ENCODE measurements at places on chromosomes 13 and 19. TPM values are rescaled to one million over a fixed set of nuclear protein-coding genes. Genes with fewer than 3 reads are reported as not detected.

GRCh38 chr19:13808856-13809255 is 13.6 kb downstream of the ZSWIM4 start:
- DNase-seq: no peak
- no peaks in the 10 kb centered on the region for H3K27me3 ChIP-seq
- H3K36me3 ChIP-seq: peaks cover 60% of the 10 kb centered on the region

DNA sequence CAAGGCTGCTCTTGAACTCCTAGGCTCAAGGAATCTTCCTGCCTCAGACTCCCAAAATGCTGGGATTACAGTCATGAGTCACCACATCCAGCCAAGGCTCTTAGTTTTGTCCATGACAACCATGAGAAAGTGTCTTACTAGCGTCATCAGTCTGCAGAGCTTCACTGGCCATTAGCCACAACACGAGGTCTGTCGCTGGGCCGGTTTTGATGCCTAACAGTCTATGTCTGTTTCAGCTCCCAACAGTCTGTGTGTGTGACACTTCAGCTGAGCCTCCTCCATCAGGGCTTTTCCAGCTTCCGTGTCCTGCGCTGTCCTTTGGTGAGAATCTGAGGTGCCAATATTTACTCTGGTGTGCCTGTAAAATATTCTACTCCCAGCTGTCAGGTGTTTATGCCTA is 47.6 kb downstream of the CEP89 start:
- H3K27ac ChIP-seq: no peak overlapping the region
- H3K4me1 ChIP-seq: no peaks in the 10 kb centered on the region
- H3K4me3 ChIP-seq: no peak overlapping the region
- H3K36me3 ChIP-seq: peaks cover 7% of the 10 kb centered on the region
- no peak for DNase-seq

GRCh38 chr13:110179116-110179856 is 127.7 kb downstream of the COL4A1 start:
- no peak for DNase-seq
- H3K4me1 ChIP-seq: no peaks in the 10 kb centered on the region
- no peak overlapping the region for H3K4me3 ChIP-seq
- H3K27ac ChIP-seq: no peak overlapping the region
- H3K36me3 ChIP-seq: peaks cover 68% of the 10 kb centered on the region

DNA sequence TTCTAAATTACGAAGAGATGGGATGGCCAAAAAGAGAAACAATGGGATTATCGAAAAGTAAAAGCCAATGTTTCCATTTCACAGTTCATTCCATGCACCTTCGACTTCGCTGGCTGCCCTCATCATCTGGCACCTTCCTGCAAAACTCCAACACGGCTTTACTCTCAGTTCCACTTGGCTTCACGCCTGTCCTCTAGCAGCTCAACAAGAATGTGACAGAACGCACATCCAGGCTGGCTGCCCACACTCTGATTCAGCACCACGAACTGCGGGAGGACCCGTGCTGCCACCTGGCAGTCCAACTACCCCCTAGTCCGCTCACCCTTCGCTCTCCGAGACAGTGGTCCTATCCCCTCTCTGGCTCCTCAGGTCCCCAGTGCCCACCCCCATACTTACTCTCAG is 11.7 kb downstream of the ATP7B start:
- no peaks in the 10 kb centered on the region for H3K27me3 ChIP-seq
- peak overlapping the region; percentile 45 for H3K27ac ChIP-seq
- no peak overlapping the region for H3K4me3 ChIP-seq
- no peaks in the 10 kb centered on the region for H3K36me3 ChIP-seq

- H3K4me3 ChIP-seq: no peak overlapping the region
- H3K27ac ChIP-seq: no peak overlapping the region
- no peaks in the 10 kb centered on the region for H3K36me3 ChIP-seq
- no peaks in the 10 kb centered on the region for H3K27me3 ChIP-seq
- peaks cover 12% of the 10 kb centered on the region for H3K4me1 ChIP-seq
Observed at GRCh38 chr19:21608571-21608970, 103.2 kb downstream of the ZNF429 start.

- H3K4me1 ChIP-seq: no peaks in the 10 kb centered on the region
- H3K27me3 ChIP-seq: no peaks in the 10 kb centered on the region
- no peak overlapping the region for H3K4me3 ChIP-seq
- no peak overlapping the region for H3K27ac ChIP-seq
Observed at GRCh38 chr13:20960663-20961309, 58.2 kb upstream of the XPO4 start.

GRCh38 chr13:72875233-72875632 is 93.3 kb downstream of the PIBF1 start:
- no peak overlapping the region for H3K27ac ChIP-seq
- no peaks in the 10 kb centered on the region for H3K27me3 ChIP-seq
- no peak for DNase-seq
- peaks cover 17% of the 10 kb centered on the region for H3K36me3 ChIP-seq
- no peak overlapping the region for H3K4me3 ChIP-seq
- H3K4me1 ChIP-seq: no peaks in the 10 kb centered on the region

DNA sequence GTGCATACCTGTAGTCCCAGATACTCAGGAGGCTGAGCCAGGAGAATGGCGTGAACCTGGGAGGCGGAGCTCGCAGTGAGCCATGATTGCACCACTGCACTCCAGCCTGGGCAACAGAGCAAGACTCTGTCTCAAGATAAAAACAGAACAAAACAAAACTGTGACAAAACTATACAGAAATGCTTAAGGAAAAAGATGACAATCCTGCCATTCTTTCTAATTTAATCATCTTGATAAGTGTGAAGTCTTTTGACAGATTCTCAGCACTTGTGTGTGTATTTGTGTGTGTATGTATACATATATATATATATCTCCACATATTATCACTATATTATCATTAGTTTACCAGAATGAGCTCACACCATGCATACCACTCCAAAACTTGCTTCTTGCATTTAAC is 12.3 kb downstream of the HTR2A start:
- no peaks in the 10 kb centered on the region for H3K4me1 ChIP-seq
- DNase-seq: no peak
- no peak overlapping the region for H3K4me3 ChIP-seq
- H3K27ac ChIP-seq: no peak overlapping the region

- no peak for DNase-seq
- H3K27me3 ChIP-seq: peaks cover 8% of the 10 kb centered on the region
- H3K27ac ChIP-seq: no peak overlapping the region
- peaks cover 34% of the 10 kb centered on the region for H3K36me3 ChIP-seq
- H3K4me1 ChIP-seq: no peaks in the 10 kb centered on the region
- no peak overlapping the region for H3K4me3 ChIP-seq
Observed at GRCh38 chr19:6680141-6680540, 10.2 kb upstream of the TNFSF14 start.

- peak overlapping the region; percentile 92 for H3K4me3 ChIP-seq
- H3K27me3 ChIP-seq: no peaks in the 10 kb centered on the region
- H3K4me1 ChIP-seq: peaks cover 6% of the 10 kb centered on the region
- peak overlapping the region; percentile 70 for H3K27ac ChIP-seq
- peaks cover 11% of the 10 kb centered on the region for H3K36me3 ChIP-seq
- no peak for DNase-seq
Observed at GRCh38 chr19:43984687-43985000, 656 bp downstream of the ZNF155 start.

Gene FFAR3
- not detected for total RNA-seq

Gene PSG7
- not detected for total RNA-seq

Gene CD70
- total RNA-seq: not detected

Gene URAD
- not detected for total RNA-seq

Gene SIGLEC12
- total RNA-seq: not detected
